ENCODE measurements at places on chromosomes 3 and 15.

- no peak for DNase-seq
Observed at GRCh38 chr3:116260491-116260890, 184.8 kb downstream of the LSAMP start.

DNA sequence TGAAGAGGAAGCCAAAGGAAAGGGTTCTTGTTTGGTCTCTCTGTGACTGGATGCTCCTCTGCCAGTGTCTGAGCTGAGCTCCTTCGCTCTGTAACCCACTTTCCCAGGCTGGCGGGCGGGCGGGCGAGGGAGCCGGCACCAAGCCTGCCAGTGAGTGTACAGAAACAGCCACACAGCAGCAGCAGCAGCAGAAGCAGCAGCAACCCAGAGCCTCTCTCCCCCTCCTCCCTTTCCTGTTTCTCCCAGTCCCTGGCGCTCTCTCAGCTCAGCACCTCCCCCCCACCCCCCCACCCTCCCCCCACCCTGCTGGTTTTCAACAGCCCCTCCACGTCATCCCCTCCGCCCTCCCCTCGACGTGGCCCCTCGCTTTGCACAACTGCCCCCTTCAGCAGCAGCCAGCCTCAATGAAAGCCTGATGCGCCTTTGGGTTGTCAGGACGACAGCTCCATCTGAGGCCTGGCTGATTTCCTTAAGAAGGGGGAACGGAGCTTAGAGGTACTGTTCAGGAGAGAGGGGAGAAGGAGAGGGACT lies at the start of gene LSAMP:
Gene LSAMP, minus strand, starts transcription at position 177 of the 531 bp plus-strand sequence.
- no peak for DNase-seq

GRCh38 chr3:32712506-32713055 lies 27.6 kb downstream of the CNOT10 start:
- no peak for DNase-seq

DNA sequence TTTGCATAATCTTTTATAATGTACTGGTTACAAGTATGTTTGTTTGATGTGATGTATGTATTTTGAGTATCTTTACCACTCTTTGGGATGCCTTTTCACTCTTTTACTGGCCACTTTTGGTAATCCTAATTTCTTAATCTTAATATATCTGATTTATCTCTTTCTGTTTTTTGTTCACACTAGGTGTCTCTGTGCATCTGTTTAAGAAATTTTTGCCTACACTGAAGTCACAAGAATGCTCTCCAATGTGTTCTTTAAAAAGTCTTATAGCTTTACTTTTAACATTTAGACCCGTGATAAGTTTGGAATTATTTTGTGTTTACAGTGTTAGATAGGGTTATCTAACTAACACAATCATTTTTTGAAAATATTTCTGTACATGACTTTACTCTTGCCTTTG lies 659.1 kb downstream of the SI start:
- DNase-seq: no peak

GRCh38 chr15:31359702-31360111 lies 33.1 kb downstream of the KLF13 start:
- DNase-seq: no peak

Data from bronchial epithelial cell (primary cell).